ENCODE measurements at places on chromosomes 16 and 17.

DNA sequence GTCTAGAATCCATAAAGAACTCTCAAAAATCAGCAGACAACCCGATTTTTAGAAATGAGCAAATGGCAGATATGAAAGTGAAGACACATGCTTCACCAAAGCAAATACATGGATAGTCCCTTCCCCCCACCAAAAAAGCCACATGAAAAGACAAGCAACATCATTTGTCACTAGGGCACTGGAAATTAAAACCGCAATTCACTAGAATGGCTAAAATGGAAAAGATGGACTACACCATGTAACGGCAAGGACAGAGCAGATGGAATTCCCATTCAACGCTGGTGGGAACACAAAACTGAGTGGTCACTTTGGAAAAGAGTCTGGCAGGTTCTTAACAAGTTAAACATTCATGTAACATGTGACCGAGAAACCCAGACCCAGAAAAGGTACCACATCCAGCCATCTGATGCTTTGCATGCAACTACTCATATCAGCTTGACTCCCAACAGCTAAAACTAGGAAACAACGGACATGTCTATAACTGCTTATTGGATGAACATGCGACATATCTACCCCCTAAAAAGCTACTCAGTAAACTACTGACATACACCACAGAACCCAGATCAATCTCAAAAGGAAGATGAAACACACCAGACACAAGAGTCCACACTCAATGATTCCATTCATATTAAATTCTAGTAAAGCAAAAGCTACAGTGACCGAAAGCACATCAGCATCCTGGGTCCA lies 132.6 kb downstream of the ZNF778 start:
- no peak for DNase-seq

- no peak for DNase-seq
Observed at GRCh38 chr17:42573095-42573494, 4.4 kb downstream of the PSMC3IP start.

DNA sequence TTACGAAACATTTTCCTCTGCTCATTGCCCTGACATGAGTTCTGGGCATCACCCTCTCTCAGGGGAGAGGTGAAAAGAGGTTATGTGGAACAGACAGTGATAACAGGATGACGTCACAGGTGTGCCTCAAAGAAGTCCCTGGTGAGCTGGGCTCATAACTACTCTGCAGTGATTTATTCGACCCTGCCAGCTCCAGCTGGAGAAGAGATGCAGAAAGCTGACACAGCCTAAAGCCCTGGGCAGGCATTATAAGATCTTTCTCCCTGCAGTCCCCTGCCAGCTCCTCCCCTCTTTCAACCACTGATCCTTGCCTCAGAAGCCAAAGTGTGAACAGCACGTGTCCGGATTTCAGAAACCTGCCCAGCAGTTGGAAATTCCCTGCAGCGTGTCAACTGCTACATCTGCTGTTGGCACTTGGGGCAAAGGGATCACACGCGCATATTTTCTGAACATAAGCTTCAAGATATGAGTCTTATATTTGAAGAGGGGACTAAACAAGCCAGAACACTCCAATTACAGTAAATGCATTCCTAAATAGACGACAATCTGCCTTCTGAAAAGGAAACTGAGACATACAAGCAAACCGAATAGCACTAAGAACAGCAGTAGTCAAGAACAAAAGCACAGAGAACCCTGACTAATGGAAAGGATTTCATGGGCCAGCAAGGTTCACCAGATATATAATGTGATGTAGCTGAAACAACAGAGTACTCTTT lies 80.5 kb downstream of the SMG6 start:
- DNase-seq: peak; percentile 42

GRCh38 chr17:31549121-31549524 lies 157.6 kb downstream of the RAB11FIP4 start:
- no peak for DNase-seq

Measured in activated CD8-positive, alpha-beta memory T cell treated with anti-CD3 and anti-CD28 coated beads for 4 hours (primary cell).